Activated CD4-positive, alpha-beta memory T cell treated with anti-CD3 and anti-CD28 coated beads, Interleukin-2, amount 10 ng/mL, durations not matched to agents 7 days and 5 days (primary cell): ENCODE measurements at places on chromosomes 2 and 18. TPM values are rescaled to one million over a fixed set of nuclear protein-coding genes. Genes with fewer than 3 reads are reported as not detected.
A peak's percentile ranks its signal among the peaks of the same experiment; 100 is the strongest.

- DNase-seq = no peak
Observed at GRCh38 chr18:41860987-41861386, 94.0 kb upstream of the PIK3C3 start.

The RNASEH1 gene
- 24.6 TPM for total RNA-seq

- no peak for DNase-seq
Observed at GRCh38 chr2:190582736-190583506, 48.4 kb upstream of the NEMP2 start.

DNA sequence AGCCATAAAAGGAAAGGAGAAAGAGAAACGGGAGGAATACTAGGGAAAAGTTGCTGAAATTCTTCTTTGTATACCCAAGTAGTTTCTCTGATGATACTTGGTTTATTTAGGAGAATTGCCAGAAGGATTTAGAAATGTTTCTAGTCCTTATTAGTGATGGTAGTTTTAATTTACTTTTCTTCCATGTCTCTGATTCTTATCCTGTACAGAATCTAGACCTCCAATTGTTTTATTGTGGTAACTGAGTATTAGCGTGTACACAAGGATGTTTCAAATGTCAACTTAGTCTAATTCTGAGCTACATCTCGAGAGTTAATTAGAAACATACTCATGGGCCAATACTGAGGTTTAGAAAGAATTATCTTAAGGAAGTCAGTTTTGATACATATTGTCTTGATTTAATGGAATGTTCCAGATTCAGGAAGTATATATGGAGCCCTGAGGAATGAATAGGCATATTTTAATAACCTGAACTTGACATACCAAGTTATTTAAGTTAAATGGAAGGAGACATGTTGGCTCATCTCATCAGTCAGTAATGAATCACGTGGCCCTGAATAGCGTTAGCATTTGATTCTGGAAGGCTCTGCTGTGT, 219.6 kb downstream of the LTBP1 start:
- DNase-seq = no peak

GRCh38 chr18:63963615-63964256, 6.1 kb upstream of the SERPINB8 start:
- DNase-seq = peak; percentile 52

- DNase-seq = peak; percentile 31
Observed at GRCh38 chr2:47038656-47039488, 116.2 kb downstream of the STPG4 start.

The GNLY gene
- total RNA-seq = 569 TPM

The WDR75 gene
- 34.0 TPM for total RNA-seq

The NDUFV2 gene
- total RNA-seq = 295 TPM

DNA sequence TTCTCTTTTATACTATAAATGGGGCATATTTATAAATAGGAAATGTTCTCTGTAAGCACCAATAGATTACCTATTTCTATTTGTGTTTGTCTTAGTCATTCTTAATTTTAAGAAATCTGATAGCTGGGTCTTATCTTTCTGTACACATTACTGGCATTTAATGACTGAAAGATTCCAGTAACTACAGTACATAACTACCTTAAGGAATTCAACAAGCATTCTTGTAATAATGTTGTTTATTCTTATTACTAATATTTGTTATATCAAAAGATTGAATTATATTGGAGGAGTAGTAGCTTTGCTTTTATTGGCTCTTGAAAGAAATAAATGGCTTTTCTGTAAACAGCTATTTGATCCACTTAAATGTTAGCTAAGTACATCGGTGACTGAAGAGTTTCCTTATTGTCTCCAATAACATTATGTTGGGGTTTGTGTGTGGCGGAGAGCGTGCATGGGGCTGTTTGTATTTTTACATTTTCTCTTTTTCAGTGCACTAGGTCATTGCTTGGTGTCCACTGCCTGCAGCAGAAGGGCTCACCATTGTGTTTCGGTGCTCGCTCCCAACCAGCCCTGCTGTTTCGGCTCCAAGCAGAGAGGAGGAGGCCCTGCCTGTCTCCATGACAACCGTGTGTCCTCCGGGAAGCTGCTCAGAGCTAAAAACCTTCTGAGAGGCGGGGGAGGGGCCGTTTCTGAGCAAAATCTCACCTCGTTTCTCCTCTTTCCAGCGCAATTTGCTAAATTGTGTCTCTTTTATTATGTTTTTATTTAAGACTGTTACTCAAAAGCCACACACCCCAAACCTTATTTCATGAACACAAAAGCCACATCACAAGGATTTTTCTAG, 112.5 kb upstream of the SLC38A11 start:
- DNase-seq = no peak

DNA sequence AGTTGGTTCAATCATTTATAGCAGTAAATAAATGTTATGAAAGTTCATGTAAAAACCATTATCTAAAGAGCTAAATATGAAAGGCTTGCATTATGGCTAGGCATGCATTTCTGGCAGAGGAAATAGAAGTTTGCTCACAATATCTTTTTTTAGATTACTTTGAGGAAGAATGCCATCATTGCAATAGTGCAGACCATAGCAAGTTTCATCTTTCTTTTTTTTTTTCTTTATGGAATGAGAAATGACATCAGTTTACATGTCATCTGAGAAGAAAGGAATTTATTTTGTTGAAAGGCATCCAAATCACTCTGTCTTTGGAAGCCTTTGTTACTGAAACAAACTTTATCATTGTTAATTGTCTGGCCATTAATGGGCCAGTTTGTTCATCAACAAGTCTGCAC, 74.5 kb upstream of the NCKAP5 start:
- DNase-seq = no peak

DNA sequence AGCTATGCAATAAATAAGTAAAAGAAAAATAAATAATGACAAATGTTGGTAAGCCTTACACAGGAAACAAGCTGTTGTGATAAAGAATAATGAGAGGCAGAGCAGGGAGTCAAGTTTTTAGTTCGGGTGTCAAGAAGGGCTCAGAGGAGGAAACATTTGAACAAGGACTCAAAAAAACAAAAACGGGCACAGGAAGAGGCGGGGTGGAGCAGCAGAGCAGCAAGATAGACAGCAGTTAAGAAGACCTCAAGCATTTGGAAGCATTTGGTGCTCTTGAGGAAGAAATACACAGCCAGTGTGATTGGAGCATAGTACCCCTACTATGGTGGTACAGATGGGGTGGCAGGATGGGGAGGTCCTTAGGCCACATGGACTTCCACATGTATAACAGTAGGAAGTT, 2.8 kb downstream of the TMEM169 start:
- DNase-seq = peak; percentile 43

The PDE11A gene
- not detected for total RNA-seq

GRCh38 chr2:169721016-169721415, 12.6 kb upstream of the KLHL23 start:
- DNase-seq = no peak

The BARD1 gene
- 43.7 TPM for total RNA-seq
